Neural progenitor cell (in vitro differentiated cells): ENCODE measurements at places on chromosomes 3 and 15. TPM values are rescaled to one million over a fixed set of nuclear protein-coding genes. Genes with fewer than 3 reads are reported as not detected.
A peak's percentile ranks its signal among the peaks of the same experiment; 100 is the strongest.

- DNase-seq, result no peak
Measured at GRCh38 chr3:171936191-171936841, 93.2 kb downstream of the TMEM212 start.

DNA sequence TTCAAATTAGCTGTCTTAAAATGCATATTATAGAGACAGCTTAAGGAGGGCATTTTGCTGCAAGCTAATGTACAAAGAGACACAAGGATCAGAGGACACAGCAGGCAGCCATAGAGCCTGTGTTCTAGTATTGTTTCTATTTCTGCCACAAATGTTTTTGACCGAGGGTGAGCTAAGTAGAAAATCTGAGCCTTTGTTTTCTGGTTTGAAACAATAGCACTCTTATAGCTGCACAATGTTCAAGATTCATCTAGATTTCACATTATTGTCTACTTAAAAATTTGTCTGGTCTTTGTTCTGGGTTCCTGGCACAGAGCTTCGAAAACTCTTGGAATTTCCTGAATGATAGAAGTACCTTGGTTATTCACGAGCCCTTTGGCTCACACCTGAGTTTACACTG, 40.0 kb upstream of the TUSC7 start:
- peak; percentile 23 for DNase-seq

GRCh38 chr3:193980905-193981304, 155.0 kb upstream of the HES1 start:
- DNase-seq, result no peak

GRCh38 chr15:30990036-30990435, 1.4 kb downstream of the MTMR10 start:
- no peak for DNase-seq

DNA sequence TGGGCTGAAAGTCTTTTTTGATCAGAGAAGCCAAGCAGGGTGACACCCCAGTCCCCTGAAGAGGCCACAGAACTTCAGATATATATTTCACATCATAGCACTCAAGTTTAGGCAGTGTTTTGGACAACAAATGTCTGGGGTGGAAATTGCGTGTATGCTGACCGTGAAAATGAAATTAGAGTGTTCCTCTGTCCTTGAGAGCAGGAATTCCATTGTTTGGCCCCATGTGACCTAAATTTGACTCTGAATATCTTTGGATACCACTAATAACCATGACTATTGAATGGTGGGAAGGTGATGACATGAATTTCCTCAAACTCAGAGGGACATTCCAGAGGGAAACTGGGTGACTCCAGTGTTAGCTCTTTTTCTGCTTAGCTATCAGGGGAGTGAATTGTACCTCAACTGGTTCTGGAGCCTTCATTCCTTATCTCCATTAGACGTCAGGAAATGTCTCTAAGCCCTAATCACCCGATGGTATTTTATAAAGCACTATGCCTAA, 263.5 kb upstream of the RASGRP1 start:
- DNase-seq, result no peak

Gene LTK
- total RNA-seq, result 0.12 TPM in 1 of 2 replicates, not detected in the other
